ENCODE measurements at places on chromosomes 1 and 21.
A peak's percentile ranks its signal among the peaks of the same experiment; 100 is the strongest.

DNA sequence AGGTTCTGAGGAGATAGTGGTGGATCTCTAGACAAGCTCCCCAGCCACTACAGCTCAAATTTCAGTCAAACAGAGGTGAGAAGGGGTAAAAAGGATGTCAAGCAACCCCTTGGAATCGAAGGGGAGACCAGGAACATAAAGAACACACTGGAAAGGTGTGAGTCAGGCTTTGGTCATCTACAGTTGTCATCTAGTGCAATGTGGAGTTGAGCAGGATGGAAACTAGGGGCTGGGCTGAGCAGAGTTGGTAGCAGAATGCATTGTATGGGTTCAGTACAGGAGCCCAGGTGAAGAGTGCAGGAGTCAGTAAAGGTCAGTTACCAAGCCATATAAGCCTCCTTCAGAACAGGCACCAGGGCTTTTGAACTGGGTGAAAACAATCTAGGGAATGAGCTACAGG, 52.7 kb upstream of the VAV3 start:
- DNase-seq, result no peak

DNA sequence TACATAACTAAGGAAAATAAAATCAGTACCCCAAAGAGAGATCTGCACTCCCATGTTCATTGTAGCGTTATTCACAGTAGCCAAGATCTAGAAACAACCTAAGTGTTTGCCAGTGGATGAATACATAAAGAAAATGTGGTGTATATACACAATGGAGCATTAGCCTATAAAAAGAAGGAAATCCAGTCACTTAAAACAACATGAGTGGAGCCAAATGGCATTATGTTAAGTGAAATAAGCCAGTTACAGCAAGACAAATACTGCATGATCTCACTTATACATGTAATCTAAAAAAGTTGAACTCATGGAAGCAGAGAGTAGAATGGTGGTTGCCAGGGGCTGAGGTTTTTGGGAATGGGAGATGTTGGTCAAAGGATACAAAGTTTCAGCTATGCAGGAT, 508.3 kb upstream of the B3GALT2 start:
- DNase-seq, result no peak

DNA sequence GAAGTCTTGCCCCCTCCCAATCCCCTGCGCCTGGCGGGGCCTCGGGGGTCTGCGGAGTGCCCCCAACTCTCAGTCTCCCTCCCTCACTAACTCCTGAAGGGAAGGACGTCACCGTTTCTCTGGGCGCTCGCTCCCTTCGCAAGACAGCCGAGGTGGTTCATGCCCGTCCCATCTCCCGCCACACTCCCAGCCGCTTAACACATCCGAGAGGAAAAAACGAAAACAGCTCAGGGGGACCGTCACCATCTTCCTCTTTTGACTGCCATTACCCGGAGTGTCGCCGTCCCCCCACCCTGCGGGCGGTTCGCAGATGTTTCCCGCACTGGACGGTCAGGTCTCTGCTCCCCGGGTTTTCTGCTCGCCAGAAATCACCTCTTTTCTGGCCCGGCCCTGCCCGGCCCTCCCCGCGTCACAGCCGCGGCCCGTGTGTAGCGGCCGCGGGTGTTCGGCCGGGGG, 532 bp downstream of the ERO1B start:
- DNase-seq, result peak; percentile 11

DNA sequence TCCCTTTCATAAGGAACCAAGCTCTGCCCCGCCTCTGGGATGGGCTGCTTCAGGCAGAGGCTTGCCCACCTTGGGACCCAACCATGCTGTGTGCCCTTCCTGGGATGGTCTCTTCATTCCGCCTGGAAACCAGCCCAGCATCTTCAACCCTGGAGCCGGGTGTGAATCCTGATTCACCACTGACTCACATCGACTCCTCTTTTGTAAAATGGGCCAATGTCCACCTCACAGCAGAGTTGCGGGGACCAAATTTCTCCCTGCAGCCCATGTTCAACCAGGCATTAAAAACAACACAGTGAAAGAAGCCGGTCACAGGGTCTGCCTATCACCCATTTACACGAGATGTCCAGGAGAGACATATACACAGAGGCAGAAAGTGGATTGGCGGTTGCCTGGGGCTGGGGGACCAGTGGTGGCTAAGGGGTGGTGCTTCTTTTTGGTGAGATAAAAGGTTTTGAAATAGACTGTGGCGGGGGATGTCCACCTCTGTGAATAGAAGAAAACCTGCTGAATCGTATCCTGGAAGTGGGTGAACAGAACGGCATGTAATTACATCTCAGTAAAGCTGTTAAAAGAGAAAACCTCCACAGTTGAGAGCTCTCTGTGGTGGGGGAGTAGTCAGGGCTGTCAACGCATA, 6.9 kb upstream of the GPR153 start:
- no peak for DNase-seq

DNA sequence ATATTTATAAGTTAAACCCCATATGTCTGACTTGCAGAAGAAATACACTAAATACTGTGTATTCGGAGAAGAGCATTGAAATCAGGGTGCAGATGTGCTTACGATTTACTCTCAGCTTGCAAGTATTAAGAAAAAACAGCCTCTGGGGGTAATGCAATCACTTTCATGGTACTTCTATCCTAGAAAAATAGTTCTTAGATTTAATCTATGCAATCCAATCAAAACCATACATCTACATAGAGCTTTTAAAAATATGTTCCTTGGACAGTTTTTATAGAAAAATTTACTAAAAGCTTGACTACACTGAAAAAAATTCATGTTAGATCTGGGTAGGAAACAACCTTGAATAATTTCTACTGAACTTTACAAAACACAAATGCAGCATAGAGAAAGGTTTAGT, 890.3 kb upstream of the ADGRL2 start:
- DNase-seq, result no peak

GRCh38 chr1:246506367-246506673, 759 bp downstream of the SMYD3 start:
- no peak for DNase-seq

DNA sequence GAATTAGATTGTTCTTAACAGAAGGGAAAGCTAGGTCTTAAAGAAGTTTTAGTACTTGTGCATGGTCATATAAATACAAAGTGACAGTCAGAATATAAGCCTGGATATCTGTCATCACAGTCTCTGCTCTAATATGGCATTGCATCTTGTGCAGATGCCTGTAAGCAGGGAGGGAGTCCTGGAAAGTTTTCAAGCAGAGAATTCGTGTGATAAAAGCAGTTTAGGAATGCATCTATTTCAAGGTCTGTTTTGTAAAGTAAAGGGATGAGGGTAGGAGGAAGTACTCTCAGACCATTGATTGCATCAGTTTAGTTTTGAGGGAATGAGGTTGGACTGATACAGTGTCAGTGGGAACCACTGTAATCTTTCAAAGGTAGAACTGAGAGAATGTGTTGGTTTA, 30.6 kb downstream of the IARS2 start:
- DNase-seq, result no peak

All from activated CD4-positive, alpha-beta T cell treated with anti-CD3 and anti-CD28 coated beads, Interleukin-2, amount 50 U/mL, for 24 hours (primary cell).